ENCODE measurements at places on chromosomes 2 and 18.
A peak's percentile ranks its signal among the peaks of the same experiment; 100 is the strongest.

GRCh38 chr2:28665041-28665704, 86.5 kb upstream of the PPP1CB start:
- DNase-seq, result peak; percentile 91

DNA sequence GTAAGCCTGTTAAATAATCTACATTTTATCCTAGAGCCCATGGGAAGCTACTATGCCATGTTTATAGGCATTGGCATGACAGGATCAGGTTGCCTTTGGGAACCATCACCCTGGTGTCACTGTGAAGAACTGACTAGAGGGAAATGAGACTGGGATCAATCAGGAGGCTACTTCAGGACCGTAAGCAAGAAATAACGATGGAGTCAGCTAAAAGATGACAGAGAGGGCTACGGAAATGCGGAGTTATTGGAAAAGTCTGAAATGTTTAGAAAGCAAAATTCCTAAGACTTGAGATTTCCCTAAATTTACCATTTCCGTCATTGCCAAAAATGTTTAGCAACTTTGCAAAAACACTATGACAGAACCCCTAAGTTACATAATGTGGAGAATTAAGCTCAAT, 50.2 kb downstream of the TTC21B start:
- no peak for DNase-seq

DNA sequence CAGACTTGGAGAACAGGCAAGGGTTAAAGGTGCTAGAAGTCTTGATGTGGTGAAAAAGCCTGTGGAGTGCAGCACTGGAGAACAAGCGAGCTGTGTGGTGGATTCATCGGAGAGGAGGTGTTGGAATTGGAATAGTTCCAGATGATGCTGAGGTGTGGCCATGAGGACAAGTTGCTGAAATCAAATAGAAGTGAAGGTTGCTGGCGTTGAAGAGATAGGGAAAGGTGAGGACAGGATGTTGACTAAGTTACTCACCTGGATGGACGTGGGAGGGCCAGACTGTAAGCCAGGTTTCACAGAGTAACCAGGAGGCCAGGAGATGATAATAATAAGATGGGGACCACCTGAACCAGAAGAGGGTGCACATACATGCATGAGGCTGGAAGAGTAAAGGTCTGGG, 173.4 kb downstream of the DIS3L2 start:
- no peak for DNase-seq

GRCh38 chr2:39730685-39731302, 48.3 kb downstream of the THUMPD2 start:
- DNase-seq, result no peak

- DNase-seq, result no peak
Measured at GRCh38 chr18:55735199-55735855, 147.3 kb upstream of the TCF4 start.

Data from adipocyte (in vitro differentiated cells).